Fibroblast of villous mesenchyme (primary cell): ENCODE measurements at places on chromosomes 3 and 15.

DNA sequence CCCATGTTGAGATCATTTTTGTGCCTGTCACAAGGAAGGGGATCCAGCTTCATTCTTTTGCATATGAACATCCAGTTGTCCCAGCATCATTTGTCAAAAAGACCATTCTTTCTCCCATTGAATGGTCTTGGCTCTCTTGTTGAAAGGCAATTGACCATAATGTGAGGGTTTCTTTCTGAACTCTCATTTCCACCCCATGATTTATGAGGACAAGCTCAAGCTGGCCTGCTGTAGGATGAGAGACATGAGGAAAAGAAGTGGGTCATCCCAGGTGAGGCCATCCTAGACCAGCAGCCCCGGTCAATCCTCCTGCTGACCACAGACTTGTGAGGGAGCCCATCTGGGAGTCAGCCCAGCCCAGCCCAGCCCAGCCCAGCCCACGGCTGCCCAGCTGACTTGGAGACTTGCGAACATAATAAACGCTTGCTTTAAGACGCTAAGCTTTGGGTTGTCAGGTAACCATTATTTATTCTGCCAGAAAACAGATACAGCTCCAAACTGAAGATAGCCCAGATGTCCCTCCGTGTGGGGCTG, 69.0 kb downstream of the LINGO1 start:
- DNase-seq: no peak

DNA sequence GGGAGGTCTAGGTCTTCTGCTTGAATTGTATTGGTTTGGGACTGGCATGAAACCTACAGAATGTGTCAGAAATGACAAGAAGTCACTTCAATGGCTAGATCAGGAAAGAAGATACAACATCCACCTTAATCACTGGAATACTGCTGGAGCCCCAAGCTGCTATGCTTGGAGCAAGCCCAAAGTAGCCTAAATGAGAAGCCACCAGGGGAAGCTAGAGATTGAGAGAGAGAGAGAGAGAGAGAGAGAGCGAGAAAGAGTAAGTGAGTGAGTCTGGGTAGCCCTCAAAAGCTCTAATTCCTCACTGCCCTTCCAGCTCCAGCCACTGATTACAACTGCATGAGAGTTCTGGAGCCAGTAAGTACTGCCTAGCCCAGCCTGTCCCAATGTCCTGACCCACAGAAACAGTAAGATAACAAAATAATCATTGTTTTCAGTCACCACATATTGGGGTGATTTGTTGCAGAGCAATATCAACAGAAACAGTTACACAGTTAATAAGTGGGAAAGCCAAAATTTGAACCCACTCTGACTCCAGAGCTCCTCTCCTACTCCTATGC, 529.2 kb upstream of the GOLIM4 start:
- DNase-seq: no peak

DNA sequence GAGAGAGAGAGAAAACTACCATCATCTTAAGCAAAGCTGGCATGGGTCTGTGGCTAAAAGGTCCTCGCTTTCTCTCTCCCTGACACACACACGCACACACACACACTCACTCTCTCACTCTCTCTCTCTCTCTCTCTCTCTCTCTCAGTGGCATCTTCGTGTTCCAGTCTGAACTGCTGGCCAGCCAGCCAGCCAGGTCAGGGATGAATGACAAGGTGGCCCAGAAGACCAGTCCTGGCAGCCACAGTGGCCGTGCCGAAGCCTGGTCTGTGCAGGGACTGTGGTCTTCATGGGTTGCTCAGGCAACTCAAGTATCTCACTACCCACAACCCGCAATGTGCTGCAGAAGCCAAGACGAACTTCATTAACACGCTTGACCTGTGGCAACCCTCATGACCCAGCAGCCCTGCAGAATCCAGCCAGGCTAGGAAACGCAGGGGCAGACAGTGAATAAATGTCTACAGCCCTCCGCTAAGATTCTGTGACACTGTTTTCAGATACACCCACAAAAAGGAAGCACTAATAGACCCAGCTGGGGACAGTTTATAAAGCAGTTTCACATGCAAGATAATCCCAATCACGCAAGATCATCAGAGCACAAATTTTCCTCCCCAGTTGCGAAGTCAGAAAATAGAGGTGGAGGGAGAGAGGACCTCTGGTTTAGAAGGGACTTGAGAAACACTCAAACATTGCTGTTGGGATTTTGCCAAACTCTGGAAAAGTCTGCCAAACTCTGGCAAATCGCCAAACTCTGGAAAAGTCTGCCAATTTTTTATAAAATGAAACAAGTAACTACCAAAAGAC, 66.4 kb downstream of the XXYLT1 start:
- DNase-seq: no peak

DNA sequence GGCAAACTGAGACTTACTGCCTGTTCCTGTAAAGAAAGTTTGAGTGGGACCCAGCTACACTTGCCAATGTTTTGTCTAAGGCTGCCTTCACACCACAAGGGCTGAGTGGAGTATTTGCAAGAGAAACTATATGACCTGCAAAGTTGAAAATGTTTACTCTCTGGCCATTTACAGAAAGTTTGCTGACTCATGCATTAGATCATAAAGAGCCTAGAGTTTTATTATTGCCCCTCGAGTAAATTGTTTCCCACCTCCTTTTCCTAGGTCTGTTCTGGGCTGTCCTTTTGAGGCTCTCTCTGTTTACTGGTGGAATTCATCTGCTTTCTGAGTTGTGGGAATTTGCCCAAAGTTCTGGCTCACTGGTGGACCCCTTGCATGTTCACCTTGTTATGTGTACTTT, 6.7 kb upstream of the PROK2 start:
- DNase-seq: no peak
